ENCODE measurements at places on chromosomes 1 and 21. TPM values are rescaled to one million over a fixed set of nuclear protein-coding genes. Genes with fewer than 3 reads are reported as not detected.

The NUDT17 gene
- total RNA-seq, result 3.0 TPM

The DPT gene
- total RNA-seq, result not detected

The FCGR3A gene
- not detected for total RNA-seq

The CLDN17 gene
- not detected for total RNA-seq

The TGFB2 gene
- not detected for total RNA-seq

The RHCE gene
- 0.26 TPM for total RNA-seq

The RNU1-3 gene
- 2,051 TPM for total RNA-seq

The FALEC gene
- total RNA-seq, result not detected

The PCP4 gene
- 0.77 TPM for total RNA-seq

The KRTAP11-1 gene
- not detected for total RNA-seq

The RGL1 gene
- total RNA-seq, result 1.4 TPM

The BATF3 gene
- total RNA-seq, result 2.2 TPM

The LCE2C gene
- total RNA-seq, result not detected

The ACTN2 gene
- 2.3 TPM for total RNA-seq

The CALML6 gene
- 1.7 TPM for total RNA-seq

The GPR3 gene
- total RNA-seq, result 4.3 TPM

The CD84 gene
- not detected for total RNA-seq

The PDE9A gene
- total RNA-seq, result 28.2 TPM

The GBP5 gene
- total RNA-seq, result not detected

The FAAH gene
- 23.4 TPM for total RNA-seq

The PALMD gene
- total RNA-seq, result not detected

The RNF186 gene
- total RNA-seq, result not detected

The GFI1 gene
- total RNA-seq, result 0.11 TPM

The SLC9C2 gene
- not detected for total RNA-seq
